Naive B cell (primary cell): ENCODE measurements at places on chromosomes 2 and 18. TPM values are rescaled to one million over a fixed set of nuclear protein-coding genes. Genes with fewer than 3 reads are reported as not detected.

The SOWAHC gene
- 0.27 TPM for polyA plus RNA-seq

The RESP18 gene
- polyA plus RNA-seq: not detected

The VSNL1 gene
- polyA plus RNA-seq: not detected

The GNAL gene
- polyA plus RNA-seq: not detected

The OSBPL1A gene
- polyA plus RNA-seq: 1.8 TPM

The ANTXR1 gene
- polyA plus RNA-seq: not detected

The OSR1 gene
- polyA plus RNA-seq: not detected

DNA sequence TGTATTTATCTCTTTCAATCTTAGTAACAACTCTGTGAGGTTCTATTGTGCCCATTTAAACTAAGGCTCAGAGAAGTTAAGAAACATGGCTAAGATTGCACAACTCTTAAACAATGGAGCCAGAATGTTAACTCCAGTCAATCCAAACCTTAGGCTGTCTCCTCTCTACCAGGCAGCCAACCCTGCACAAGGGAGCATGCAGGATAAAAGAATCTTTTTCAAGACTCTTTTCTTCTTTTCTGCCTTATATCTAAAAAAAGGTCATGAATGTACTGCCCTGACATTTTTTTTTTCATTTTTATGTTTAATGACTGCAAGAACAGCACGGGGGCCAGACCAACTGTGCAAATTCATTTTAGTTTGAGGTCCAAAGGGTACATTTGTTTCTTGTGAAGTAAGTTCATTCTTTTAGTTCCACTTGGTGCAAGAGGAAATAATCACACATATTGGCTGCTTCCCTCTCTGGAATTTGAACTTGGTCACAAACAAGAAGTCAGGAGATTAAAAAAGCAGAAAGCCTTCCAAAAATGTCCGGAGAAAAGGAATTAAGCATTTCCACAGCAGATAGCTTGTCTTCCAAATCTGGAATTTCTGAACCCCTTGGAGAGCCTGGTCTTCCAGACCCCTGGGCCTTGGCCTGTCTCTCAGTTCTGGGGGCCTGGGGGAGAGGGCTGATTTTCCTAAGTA is 96.0 kb upstream of the RIOK3 start:
- no peak overlapping the region for H3K27ac ChIP-seq
- H3K4me1 ChIP-seq: peaks cover 28% of the 10 kb centered on the region
- H3K4me3 ChIP-seq: no peak overlapping the region
- peaks cover 32% of the 10 kb centered on the region for H3K36me3 ChIP-seq
- no peaks in the 10 kb centered on the region for H3K27me3 ChIP-seq

DNA sequence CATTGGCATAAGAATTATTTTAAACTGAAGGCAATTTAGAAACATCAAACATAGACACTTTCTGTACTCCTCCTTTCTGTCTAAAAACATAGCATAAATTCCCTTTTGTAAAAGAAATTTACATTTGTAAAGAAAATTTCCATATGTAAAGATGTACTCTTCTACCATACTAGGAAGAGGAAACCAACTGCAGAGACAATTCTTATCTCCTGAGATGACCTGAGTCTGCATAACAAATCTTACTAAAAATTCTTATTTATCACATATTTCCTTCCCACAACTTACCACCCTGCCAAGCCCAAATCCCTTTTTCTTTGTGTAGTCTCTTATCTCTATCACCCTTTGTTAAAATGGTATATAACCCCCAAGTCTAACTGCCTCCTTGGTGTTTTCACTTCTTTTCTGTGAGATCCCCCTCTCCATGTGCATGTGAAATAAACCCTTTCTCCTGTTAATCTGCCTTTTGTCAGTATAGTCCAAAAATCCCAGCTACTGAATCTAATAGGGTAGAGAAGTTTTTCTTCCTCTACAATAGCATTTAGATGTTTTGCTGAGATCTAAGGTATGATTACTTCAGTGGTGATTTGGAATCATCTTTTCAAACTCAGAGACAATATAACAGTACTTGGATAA is 81.0 kb downstream of the CHN1 start:
- H3K4me3 ChIP-seq: no peak overlapping the region
- H3K27ac ChIP-seq: no peak overlapping the region
- DNase-seq: no peak
- no peaks in the 10 kb centered on the region for H3K4me1 ChIP-seq
- no peaks in the 10 kb centered on the region for H3K36me3 ChIP-seq

DNA sequence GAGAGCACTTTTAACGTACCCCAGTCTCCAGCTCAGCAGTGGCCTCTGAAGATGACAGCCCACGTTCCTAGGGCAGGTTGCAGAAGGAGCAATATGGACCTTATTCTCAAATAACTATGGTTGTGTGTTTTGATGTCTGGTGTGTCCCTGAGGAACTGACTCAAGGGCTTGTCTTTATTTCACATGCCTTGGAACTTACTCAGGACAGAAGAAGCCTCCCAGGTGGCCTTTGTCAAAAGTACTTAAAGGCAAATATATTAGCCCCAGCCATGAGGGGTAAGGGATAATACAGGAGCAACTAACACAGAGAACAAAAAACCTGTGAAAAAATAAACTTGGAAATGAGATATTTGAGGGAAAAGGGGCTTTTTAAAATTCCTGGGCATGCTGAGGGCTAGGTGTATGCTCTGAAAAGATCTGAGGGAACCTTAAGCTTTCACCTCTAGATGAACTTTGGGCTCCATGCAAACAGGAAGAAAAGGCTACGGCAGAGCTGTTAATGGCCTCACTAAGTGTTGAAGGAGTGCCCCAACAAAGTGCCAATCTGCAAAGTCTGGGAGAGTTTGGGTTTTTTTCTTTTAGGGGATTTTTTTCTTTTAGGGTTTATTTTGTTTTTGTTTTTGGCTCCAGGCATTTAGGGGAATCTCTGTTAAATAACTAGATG is 40.3 kb downstream of the SRBD1 start:
- DNase-seq: no peak
- peaks cover 6% of the 10 kb centered on the region for H3K4me1 ChIP-seq
- H3K36me3 ChIP-seq: peaks cover 26% of the 10 kb centered on the region

- H3K27me3 ChIP-seq: no peaks in the 10 kb centered on the region
- peak overlapping the region; percentile 93 for H3K27ac ChIP-seq
- peaks cover 14% of the 10 kb centered on the region for H3K4me1 ChIP-seq
- peak; percentile 15 for DNase-seq
- H3K4me3 ChIP-seq: peak overlapping the region; percentile 92
- no peaks in the 10 kb centered on the region for H3K36me3 ChIP-seq
These were observed 80.9 kb downstream of the CHRNA1 start for GRCh38 chr2:174683392-174683759.

DNA sequence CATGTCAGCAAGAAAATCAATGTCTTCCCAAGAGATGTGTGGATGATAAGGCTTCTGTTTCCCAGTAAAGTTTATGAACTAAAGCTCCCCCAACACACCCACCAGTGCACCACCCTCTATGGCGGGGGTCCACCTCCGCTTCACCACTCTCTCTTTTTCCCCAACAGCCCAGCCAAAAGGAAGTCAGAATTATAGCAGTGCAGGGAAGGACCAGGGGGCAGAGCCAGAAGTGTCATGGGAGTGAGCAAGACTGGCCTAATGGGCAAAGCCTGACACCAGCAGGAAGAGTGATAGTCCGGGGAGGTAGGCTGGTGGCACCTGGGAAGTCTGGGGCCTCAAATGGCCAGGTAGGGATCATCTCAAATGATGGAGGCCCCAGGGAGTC is 167.7 kb downstream of the ZFP36L2 start:
- peaks cover 24% of the 10 kb centered on the region for H3K4me1 ChIP-seq
- H3K27me3 ChIP-seq: peaks cover 16% of the 10 kb centered on the region
- no peak overlapping the region for H3K4me3 ChIP-seq

DNA sequence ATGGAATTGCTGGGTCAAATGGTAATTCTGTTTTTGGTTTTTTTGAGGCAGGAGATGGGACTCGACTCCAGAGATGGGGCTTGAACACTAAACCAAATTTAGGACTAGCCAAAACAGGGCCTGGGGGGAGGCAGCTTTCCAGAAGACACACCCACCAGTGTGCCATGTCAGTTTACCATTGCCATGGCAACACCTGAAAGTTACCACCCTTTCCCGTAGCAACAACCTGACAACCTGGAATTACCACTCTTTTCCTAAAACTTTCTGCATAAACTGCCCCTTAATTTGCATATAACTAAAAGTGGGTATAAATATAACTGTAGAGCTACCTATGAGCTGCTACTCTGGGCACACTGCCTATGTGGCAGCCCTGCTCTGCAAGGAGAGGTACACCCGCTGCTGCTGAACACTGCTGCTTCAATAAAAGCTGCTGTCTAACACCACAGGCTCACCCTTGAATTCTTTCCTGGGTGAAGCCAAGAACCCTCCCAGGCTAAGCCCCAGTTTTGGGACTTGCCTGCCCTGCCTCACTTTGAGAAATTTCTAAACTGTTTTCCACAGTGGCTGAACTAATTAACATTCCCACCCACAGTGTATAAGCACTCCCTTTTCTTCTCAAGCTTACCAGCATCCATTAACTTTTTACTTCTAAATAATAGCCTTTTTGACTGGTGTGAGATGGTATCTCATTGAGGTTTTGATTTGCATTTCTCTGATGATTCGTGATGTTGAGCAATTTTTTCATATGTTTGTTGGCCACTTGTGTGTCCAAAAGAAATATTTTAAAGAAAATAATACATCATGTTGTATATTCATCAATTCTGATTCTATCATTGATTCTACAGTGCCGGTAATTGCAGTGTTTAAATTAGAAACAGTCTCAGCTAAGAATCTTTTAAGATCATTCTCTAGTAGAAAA is 10.6 kb downstream of the CDK15 start:
- H3K36me3 ChIP-seq: no peaks in the 10 kb centered on the region
- DNase-seq: no peak
- H3K27ac ChIP-seq: no peak overlapping the region
- no peaks in the 10 kb centered on the region for H3K4me1 ChIP-seq

- H3K27me3 ChIP-seq: peaks cover 29% of the 10 kb centered on the region
- no peak overlapping the region for H3K4me3 ChIP-seq
- H3K4me1 ChIP-seq: no peaks in the 10 kb centered on the region
- no peak overlapping the region for H3K27ac ChIP-seq
- no peaks in the 10 kb centered on the region for H3K36me3 ChIP-seq
These were observed 7.7 kb downstream of the RPRM start for GRCh38 chr2:153470867-153471266.

GRCh38 chr2:218691234-218691633 is 19.3 kb downstream of the STK36 start:
- H3K4me1 ChIP-seq: no peaks in the 10 kb centered on the region
- H3K27ac ChIP-seq: no peak overlapping the region
- no peak for DNase-seq
- peaks cover 5% of the 10 kb centered on the region for H3K36me3 ChIP-seq

DNA sequence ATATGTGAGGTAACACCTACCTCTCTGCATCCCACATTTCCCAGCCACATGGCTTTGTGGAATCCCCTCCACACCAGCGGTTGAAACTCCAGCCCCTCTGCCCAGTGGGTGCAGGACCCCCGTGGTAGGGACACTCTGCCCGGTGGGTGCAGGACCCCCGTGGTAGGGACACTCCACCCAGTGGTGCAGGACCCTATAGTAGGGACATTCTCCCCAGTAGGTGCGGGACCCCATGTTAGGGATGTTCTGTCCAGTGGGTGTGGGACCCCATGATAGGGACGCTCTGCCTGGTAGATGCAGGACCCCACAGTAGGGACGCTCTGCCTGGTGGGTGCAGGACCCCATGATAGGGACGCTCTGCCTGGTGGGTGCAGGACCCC is 11.5 kb downstream of the COPS9 start:
- DNase-seq: no peak
- peaks cover under 1% of the 10 kb centered on the region for H3K27me3 ChIP-seq
- no peak overlapping the region for H3K27ac ChIP-seq
- H3K4me3 ChIP-seq: no peak overlapping the region
- peaks cover 16% of the 10 kb centered on the region for H3K36me3 ChIP-seq
- H3K4me1 ChIP-seq: peaks cover 9% of the 10 kb centered on the region

DNA sequence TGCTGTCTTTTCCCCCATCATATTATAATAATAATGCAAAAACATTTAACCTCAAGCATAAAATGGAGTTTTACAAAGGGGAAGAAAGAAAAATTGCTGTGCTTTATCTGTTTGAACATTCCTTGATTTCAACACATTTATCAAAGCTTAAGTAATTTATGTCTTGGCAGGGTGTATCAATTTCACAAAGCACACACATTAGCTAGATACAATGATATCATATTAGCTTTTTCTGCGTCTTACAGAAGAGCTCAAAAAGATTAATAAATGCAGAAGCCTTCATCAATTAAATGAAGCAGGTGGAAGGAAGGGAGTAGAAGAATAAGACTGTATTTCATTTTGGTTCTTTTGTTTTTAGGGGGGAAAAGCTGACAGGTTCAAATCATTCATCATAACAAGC is 103.0 kb downstream of the NXPH2 start:
- DNase-seq: no peak
- no peaks in the 10 kb centered on the region for H3K36me3 ChIP-seq
- peaks cover 10% of the 10 kb centered on the region for H3K27me3 ChIP-seq
- no peak overlapping the region for H3K27ac ChIP-seq

GRCh38 chr2:180715044-180715443 is 265.4 kb upstream of the UBE2E3 start:
- no peaks in the 10 kb centered on the region for H3K4me1 ChIP-seq
- H3K27me3 ChIP-seq: no peaks in the 10 kb centered on the region
- no peak for DNase-seq
- no peak overlapping the region for H3K27ac ChIP-seq

GRCh38 chr2:50613161-50613560 is 418.8 kb downstream of the NRXN1 start:
- H3K4me1 ChIP-seq: no peaks in the 10 kb centered on the region
- no peaks in the 10 kb centered on the region for H3K27me3 ChIP-seq
- no peak overlapping the region for H3K4me3 ChIP-seq
- no peak overlapping the region for H3K27ac ChIP-seq
